ENCODE measurements at places on chromosomes 12 and 14.

GRCh38 chr12:121400332-121401139 lies 618 bp downstream of the RNF34 start:
- DNase-seq: peak; percentile 61

GRCh38 chr12:46839232-46839631 lies 13.4 kb upstream of the SLC38A4 start:
- DNase-seq: no peak

GRCh38 chr12:47885012-47885501 lies 19.7 kb downstream of the VDR start:
- no peak for DNase-seq

- no peak for DNase-seq
Observed at GRCh38 chr14:53491256-53491883, 338.2 kb upstream of the DDHD1 start.

GRCh38 chr12:94948232-94948810 lies 55.2 kb downstream of the NDUFA12 start:
- DNase-seq: no peak

- no peak for DNase-seq
Observed at GRCh38 chr12:97899529-97899928, 436.9 kb downstream of the RMST start.

DNA sequence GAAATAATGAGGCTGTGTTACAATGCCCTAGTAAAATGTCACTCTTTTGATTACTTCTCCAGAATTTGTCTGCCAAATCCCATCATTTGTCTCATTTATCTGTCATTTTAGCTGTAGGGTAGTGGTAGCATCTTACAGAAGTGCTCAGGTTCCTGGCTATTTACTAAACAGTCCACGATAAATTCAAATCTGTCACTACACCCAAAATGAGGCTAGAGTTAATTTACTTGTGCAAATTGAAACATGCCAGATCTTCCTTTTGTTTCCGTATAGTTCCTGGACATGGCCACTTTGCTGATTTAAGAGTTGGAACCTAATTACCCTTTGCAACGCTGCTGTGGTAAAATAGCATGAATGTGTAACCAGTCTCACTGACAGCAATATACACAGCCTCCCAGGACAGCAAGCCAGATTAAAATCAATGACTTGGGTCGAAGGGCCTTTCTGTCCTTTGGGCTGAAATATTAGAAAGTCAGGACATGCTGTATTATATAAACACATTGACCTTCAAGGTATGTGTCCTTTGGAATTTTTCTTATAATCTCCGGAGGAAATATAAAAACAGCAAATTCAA lies 485.4 kb downstream of the MDGA2 start:
- DNase-seq: no peak

GRCh38 chr12:3084742-3085141 lies 7.6 kb downstream of the TSPAN9 start:
- no peak for DNase-seq

DNA sequence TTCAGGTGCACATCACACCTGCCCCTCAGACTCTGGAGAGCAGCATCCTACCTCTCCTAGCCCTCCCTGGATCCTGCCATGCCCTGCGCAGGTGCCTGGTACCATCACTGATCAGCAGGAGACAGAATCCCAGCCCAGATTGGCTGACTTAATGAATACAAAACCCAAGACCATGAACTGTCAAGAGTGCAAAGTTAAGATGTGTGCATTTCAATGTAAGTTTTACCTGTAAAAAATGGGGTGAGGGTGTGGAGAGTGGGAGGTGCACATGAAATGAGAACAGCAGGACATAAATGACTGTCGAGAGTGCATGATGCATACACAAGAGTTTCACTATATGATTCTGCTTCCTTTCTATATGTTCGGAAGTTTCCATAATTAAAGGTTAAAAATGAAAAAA lies 57.9 kb upstream of the GPR68 start:
- no peak for DNase-seq

DNA sequence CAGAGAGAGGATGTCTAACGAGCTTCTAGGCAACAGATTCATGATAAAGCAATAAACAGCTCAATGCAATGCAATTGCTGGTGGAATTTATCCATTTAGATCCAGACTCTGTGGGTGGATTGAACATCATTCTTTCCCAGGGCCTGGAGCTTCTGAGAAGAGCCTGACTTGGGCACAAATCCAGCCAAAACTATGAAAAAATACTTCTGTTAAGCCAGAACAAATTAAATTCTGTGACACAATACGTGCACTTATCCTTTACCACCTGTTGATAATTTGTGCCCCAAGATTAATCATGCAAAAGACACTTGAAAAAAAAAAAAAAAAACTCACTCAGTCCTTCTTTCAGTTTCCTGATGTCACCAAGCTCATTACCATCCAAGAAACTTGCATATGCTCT lies 446.0 kb upstream of the DCN start:
- no peak for DNase-seq

GRCh38 chr12:67988601-67989021 lies 636 bp upstream of the IFNG-AS1 start:
- no peak for DNase-seq

DNA sequence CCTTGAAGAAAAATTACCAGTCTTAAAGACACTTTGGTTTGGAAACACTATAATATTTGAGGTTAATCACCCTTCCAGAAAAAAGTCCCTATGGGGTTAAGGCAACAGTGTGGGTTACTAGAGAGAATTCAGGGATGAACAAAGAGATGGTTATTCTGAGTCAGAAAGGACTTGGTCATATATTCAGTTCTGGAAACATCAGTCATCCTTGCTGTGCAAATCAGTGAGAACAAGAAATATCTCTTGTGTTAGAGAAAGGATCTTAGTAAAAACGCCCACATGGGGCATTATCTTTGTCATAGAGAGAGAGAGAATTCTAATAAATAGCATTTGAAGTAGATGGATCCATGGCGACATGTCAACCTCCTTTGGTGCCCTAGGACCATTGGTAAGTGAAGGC lies 59.4 kb upstream of the E2F7 start:
- no peak for DNase-seq

GRCh38 chr12:107320929-107321631 lies 227.7 kb upstream of the CRY1 start:
- no peak for DNase-seq

GRCh38 chr12:73599268-73599667 lies 938.4 kb upstream of the ATXN7L3B start:
- no peak for DNase-seq

DNA sequence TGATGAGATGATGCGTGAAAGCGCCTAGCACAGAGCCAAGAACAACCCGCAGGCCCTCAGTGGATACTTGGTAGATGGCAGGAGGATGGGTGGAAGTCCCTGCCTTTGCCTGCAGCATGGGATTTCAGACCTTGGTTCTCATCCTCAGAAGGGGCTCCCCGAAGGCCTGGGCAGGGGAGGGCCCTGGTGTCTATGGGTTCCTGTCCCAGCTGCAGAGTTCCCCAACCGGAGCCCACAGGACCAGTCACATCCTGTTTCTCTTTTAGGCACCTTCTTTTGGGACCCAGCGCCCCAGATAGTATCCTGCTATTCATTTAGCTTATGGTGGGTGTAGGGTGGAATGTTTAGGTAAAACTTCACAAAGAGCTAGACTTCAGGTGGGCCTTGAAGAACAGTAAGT lies 55.5 kb downstream of the CALM1 start:
- no peak for DNase-seq

GRCh38 chr12:53476769-53477209 lies 22.5 kb downstream of the MAP3K12 start:
- peak; percentile 48 for DNase-seq

GRCh38 chr12:90958347-90958746 lies 3.4 kb upstream of the CCER1 start:
- no peak for DNase-seq

DNA sequence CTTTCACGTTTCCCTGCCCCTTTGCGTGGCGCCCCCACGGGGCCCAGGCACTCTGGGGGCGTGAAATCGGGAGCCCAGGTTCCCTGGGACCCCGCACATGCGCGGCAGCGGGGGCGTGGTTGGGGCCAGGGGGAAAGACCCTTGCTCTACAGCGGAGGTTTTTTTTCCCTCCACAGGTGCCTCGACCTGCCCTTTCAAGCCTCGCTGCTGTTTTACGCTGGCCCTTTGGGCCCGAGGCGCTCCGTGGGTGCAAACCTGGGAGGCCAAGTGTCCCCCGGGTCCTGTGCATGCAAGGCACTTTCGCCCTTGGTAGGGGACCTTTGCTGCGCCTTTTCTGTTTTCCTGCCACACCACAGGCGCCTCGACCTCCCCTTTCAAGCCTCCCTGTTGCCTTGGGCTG lies 329.8 kb downstream of the ALG10 start:
- no peak for DNase-seq

- no peak for DNase-seq
Observed at GRCh38 chr12:44385964-44386363, 490.2 kb downstream of the NELL2 start.

GRCh38 chr12:122356192-122356635 lies 66.3 kb downstream of the CLIP1 start:
- peak; percentile 79 for DNase-seq

GRCh38 chr12:93085383-93086287 lies 156.5 kb upstream of the EEA1 start:
- DNase-seq: peak; percentile 74

GRCh38 chr12:18752947-18753346 lies 15.0 kb downstream of the CAPZA3 start:
- no peak for DNase-seq

DNA sequence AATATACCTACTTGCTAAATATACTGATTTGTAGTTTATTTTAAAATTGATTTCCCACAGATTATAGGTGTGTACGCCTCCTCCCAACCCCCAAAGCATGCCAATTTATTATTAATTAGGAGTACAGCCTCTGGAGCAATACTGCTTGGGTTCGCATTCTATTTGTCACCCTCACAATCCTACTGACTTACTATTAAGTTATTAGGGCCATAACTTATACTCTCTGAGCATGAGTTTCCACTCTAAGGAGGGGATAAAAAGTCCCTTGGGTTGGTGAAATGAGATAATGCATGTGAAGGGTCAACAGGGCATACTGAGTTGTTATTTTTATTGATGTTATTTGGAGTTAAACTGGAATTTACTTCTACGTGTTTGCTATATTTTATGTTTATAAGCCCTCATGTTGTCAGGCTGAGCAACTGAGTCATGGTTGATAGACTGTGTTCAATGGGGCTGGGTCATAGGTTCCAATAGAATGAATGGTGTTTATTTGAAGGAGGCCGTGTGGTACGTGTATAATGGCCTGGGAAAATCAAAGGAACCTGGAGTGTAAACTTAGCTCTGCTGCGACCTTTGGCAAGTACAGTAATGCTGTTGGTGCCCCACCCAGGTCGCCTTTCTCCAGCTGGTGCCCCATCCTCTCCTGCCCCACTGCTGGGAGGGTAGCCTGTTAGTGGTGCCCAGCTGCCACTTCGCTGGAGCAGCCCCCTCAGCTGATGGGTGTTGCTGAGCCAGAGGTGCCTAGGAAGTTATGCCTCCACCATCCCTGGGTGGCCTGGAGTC lies 99.3 kb upstream of the PTPRB start:
- DNase-seq: no peak

GRCh38 chr12:56688846-56689109 lies 694 bp upstream of the PTGES3 start:
- no peak for DNase-seq

DNA sequence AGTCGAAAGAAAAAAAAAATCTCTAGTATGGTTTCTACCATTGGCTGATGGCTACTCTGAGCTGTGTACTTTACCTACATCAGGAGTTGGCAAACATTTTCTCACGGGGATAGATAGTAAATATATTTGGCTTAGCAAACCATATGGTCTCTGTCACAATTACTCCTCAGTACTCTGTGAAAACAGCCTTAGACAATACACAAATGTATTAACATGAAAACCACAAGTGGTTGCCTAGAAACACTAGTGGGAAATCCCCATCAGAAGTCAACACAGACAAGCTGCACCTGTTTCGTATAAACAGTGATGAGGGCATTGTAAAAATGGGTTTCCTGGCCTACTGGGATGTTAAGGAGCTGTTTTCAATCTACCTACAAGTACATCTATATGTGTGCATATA lies 84.6 kb upstream of the NAV3 start:
- DNase-seq: peak; percentile 76

DNA sequence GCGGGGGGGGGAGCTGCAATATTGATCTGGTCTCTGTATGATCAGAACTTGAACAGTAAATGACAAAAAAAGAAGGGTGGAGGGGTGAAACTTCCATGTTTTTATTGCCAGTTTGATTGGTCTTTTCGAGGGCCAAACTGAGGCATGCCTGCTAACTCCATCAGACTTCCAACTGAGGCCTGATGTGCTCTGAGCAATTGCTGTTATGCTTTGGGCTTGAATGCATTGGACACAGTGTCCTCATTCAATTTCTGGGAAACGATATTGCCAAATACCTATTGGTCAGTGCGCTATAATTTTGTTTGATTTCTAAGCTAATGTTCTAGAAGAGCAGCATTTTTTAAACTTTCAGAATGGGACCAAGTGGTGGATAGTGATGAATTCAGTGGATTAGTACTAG lies 2.1 kb upstream of the SLC38A2 start:
- no peak for DNase-seq

DNA sequence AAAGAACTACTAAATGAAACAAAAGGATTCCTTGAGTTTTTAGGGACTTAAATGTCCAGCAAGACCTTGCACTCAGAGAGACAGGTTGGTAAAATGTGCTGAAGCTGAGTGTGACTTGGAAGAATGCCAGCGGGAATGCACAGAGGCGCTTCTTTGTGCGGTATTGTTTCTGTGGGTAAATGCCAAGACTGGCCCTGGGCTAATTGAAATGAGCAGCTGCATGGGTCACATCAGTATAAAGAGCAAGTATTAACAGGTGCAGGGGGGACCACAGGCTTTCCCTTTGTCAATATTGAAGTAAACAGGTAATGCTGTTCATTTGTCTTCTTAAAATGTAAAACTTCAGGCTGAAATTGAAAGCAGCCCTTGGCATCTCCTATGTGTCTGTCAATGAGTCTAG lies 74.3 kb downstream of the LMO3 start:
- DNase-seq: peak; percentile 46

GRCh38 chr12:52079576-52080402 lies at the start of gene SMIM41:
SMIM41 (plus strand) TSS chr12:52079704; CDS start chr12:52079780, 76 bp downstream.
- no peak for DNase-seq

- DNase-seq: no peak
Observed at GRCh38 chr12:70427611-70428010, 61.5 kb downstream of the KCNMB4 start.

All from HT-29 (cell line).